COLO829 (cell line): ENCODE measurements at places on chromosomes 3 and 15.

GRCh38 chr3:71069797-71070196 lies 513.7 kb downstream of the FOXP1 start:
- peak; percentile 76 for DNase-seq

- DNase-seq = no peak
Observed at GRCh38 chr15:80923668-80924067, 66.0 kb downstream of the MESD start.

DNA sequence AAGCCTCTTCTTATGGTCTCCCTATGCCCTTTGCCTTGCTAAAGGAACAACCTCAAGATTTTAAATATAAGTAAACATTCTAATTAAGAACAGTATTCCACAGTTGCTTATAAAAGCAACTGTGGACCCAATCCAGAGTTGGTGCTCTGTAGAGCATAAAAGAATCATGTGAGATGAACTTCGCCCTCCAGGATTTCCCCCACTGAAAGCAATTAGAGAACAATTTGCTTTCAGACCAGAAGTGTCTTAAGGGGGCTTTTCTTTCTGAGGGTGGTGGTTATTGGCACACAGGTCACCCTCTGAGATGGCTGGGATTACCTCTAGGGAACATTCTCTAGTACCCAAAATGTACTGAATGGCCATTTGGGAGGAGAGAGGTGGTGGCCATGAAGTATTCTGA lies 10.6 kb downstream of the ZNF592 start:
- no peak for DNase-seq

DNA sequence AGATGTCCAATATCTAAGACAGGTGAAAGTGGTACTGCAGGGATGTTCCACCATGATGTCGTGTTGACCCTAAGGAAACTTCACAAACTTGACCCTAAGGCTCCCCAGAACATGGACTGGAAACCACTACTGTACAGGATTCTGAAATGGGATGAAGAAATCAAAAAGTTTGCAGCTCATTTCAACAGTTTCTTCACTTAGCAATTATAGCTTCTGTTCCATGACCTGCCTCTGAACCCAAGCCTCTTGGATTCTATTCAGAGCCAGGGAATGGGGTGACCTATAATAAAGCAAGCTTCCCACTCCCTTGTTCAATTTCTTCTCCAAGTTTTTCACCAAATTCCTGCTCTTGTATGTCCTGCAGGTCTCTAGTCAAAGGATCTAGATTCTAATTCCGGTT lies 40.7 kb downstream of the DUT start:
- no peak for DNase-seq
